ENCODE measurements at places on chromosomes 7 and 10.

DNA sequence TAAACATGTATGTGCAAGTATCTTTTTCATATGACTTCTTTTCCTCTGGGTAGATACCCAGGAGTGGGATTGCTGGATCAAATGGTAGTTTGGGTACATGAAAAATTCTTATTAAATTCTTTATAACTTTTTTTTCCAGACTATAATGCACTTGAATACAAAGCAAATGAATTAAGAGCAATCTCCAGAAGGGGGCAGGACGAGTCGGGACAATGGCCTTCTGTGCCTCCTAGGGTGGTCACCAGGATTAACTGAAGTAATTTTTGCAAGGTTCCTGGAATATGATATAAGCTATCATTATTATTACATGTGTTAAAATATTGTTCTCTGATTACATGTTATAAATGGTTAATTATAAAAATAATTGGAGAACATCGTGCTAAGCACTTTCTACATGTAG, 127.2 kb downstream of the PPP1R17 start:
- peak; percentile 6 for DNase-seq

GRCh38 chr7:133873631-133874030, 253.5 kb upstream of the LRGUK start:
- no peak for DNase-seq

- no peak for DNase-seq
Observed at GRCh38 chr7:1544896-1545416, 11.0 kb downstream of the TMEM184A start.

GRCh38 chr10:34547291-34547690, 267.8 kb downstream of the PARD3 start:
- DNase-seq, result no peak

DNA sequence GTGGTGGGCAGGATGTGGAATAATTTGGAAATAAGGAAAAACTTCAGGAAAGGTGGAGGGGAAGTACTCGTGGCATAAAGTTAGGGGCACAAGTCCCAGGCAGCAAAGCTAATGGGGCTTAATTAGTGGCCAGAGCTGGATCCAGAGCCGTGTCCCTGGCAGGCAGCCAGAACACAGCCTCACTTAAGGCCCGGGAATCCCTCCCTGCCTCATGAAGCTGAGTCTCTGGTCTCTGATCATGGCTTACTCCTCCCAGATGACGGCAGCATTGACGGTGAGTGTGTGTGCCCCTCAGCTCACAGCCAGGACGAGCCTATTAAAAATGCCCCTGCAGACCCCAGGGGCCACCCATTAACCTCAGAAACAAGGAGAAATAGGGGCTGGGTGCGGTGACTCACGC, 48.2 kb upstream of the NPTX2 start:
- no peak for DNase-seq

GRCh38 chr10:5291501-5292195, 73.1 kb upstream of the UCN3 start:
- DNase-seq, result peak; percentile 94

DNA sequence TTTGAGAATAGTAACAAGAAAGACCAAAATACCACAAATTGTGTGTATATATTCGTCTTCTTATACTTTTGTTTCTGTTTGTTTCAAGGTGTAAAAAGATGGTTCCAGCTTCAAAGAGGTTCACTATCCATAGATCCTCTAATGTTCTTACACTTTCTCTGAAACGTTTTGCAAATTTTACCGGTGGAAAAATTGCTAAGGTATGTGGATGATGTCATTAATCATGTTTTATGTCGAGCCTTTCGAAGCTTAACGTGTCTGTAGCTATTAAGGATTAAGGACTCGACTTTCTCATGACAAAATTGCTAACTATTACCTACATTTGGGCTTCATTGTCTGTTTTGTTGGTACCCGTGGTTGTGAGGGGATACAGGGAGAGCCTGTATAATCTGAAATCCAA, 112.8 kb downstream of the ANKRD61 start:
- no peak for DNase-seq

- DNase-seq, result no peak
Observed at GRCh38 chr7:76008156-76008687, 13.8 kb upstream of the TMEM120A start.

- DNase-seq, result no peak
Observed at GRCh38 chr10:119319161-119319919, 112.0 kb downstream of the GRK5 start.

DNA sequence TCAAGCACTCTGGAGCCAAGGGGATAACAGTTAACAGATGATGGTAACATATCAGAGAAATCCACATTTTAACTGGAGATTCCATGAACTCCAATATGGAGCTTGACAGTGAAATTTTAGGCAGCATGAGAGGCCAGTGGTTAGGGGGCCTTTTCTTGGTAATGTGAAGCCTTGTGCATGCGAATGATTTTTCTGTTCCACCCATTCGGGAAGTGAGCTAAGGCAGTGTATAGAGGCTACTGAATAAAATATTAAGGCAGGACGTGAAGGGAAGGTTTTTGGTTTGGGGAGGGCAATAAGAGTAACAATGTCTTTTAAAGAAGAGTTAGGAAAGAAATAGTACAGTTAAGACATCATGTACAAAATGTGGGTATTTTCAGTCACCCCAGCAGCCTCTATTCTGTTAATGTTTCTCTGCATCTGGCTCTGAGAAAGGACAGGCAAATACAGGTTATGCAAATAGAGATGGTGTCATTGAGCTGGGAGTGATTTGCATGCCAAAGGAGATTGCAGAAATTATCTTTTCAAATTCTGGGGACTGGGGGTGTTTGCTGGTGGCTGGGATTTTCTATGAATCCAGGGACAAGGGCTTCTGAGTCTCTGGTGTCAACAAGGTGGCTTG, 6.8 kb upstream of the TAS2R60 start:
- no peak for DNase-seq

DNA sequence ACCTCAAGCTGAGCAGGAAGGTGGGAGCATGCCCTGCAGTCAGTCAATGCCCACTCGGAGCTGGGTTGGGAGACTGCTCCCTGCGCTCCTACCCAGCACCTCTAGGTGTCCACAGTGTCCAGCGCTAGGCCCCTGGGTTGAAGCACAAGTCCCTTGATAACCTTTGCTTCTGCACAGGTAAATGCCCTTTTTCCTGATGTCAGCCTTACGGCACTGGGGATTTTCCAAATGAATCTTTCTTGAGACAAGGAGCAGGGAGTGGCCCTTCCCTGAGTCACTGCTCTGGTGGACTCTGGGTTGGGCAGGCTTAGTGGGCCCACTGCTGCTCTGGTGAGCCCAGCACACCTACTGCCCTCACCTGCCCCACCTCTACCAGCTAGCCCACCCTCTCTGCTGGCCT, 61.9 kb upstream of the OPN4 start:
- no peak for DNase-seq

DNA sequence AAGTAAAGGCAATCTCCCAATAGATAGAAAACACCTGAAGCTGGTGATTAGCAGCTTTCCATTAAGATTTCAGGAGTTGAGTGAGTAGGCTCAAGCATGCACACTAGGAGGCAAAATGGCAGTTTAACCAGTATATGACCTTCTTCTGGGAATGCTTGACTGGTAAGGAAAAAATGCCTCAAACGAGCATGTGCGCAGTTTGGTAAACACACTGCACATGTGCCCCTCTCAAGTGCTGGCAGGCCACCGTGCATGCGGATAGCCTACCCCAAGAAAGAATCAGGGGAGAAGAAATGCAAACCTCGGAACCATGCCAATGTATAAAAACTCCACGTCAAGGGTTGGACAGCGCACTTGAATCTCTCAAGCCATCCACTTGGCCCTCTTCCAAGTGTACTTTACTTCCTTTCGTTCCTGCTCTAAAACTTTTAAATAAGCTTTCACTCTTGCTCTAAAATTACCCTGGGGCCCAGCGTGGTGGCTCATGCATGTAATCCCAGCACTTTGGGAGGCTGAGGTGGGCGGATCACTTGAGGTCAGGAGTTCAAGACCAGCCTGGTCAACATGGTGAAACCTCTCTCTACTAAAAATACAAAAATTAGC, 98.8 kb upstream of the CDK1 start:
- no peak for DNase-seq

GRCh38 chr7:55490099-55490498, 82.2 kb downstream of the VOPP1 start:
- no peak for DNase-seq

DNA sequence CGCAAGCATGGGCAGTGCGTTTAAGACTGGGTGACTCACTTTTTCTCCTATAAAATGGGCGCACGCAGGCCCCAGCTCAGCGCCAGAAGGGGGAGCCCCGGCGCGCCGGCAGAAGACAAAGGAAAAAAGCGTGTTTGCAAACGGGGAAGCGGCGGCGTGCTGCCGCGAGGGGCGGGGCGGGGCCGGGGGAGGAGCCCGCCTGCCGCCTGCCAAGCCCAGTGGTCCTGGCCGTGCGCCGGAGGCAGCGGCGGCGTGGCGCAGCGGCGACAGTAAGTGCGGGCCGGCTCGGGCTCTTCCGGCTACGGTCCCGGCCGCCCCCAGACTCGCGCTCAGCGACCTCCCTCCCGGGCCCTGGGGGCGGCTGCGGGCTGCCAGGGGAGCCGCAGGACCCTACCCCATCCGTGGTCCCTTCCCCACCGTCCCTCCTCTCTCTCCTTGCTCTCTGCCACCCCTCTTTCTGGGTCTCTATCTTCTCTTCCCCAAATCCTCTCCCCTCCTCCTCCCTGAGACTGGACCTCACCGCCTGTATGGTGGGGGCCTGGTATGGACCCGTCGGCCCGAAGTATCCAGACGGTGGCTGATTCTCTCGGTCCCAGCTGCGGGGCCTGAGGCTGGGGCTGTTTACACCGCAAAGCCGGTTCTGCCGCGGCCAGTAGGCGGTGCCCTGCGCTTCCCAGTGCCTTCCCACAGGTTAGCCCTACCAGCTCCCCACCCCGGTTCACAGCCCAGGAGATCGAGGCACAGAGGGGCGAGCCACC, at the start of gene SLC29A3:
TSS of gene SLC29A3 (plus strand) at position 218 of the 758 bp plus-strand sequence. CDS start at position 269, 51 bp downstream.
- DNase-seq, result peak; percentile 91
